ENCODE measurements at places on chromosomes 4 and X.
A peak's percentile ranks its signal among the peaks of the same experiment; 100 is the strongest.

GRCh38 chr4:65580551-65580950 lies 89.7 kb downstream of the EPHA5 start:
- DNase-seq = no peak

DNA sequence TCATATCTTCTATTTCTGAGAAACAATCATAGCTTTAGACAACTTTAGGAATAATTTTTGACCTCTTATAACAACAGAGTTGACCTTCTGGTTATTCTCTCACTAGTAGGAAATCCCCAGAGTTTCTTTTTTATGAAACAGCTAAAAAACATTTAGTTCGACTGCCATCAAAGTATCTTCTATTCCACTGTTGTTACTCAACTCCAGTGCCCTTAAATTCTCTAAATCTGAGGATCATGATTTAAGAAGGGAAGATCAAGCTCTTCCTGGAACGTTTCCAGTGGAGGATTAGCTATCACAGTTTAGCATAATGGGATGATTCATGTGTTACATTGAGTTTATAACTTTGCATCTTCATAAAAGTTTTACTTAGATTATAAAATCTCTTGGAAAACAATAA lies 134.9 kb upstream of the VEGFC start:
- DNase-seq = no peak

- DNase-seq = no peak
Measured at GRCh38 chr4:1043651-1044468, 32.4 kb downstream of the FGFRL1 start.

DNA sequence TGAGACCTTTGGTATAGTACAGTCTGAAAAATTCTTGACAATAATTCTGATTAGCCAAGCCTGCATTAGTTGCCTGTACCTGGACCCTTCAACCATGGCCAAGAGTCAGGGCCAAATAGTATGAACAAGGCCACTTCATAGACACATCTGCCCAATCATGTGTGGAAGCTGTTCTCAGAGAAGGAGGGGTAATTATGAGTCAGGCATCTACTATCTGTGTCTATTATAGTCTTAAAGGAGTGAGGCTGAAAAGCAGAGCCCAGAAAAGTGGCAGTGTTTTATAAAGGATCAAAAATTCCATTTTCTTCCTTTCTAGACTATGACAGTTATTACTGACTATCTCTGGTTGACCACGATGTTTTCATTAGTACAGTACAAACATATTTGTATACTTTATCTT lies 5.0 kb upstream of the ADGRL3 start:
- no peak for DNase-seq

GRCh38 chrX:134676436-134676835 lies 18.2 kb upstream of the PLAC1 start:
- no peak for DNase-seq

DNA sequence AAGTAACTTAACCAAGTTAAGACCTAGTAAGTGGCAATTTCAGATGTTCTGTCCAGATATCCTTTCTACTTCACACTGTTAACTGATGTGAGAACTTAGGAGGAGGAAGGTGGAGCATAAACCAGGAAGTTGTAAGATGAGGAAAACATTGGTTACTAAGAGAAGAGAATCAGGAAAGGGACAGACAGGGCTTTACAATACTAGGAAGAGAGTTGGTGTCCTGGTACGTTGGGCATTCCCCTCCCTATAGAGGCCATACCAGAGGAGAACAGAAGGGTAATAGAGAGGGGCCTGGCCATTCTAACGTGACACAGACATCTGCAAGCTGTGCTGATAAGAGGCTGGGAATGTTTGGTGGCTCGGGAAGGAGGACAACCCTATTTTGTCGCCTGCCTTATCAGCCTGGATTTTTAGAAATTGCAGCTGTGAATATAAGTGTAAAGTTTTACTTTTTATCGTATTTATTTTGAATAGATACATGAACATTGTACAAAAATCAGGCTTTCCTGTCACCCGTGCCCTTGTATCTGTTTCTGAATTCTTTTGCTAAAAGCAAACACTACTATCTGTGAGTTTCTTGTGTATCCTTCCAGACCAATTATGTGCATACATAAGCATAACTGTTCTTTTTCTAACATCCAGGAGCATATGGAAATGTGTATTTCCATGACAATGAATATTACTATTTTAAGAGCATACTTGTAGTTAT lies 53.5 kb upstream of the HPRT1 start:
- DNase-seq = no peak

DNA sequence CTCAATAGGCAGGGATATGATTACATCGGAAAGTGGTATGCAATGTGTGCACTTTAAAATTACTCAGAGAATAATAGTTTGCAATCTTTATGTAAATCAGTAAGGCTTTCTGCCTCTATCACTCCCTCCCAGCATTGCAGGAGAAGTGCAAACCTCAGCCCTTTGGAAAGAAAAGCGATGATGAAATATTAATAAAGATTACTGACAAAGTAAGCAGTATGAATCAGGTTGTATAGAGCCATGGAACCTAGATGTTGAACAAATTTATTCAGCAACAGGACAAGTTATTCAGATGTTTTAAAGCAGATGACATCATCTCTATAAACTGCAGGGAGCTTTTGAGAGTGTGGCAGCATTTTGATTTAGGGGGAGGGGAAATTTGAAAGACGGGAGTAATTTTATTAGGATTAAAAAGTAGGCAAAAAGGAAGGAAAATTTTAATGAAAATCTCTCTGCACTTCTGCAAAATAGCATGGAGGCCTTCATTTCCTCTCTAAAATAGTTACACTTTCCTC lies 631.7 kb upstream of the GRIA3 start:
- no peak for DNase-seq

GRCh38 chrX:96147681-96148080 lies 537.0 kb upstream of the DIAPH2 start:
- no peak for DNase-seq

DNA sequence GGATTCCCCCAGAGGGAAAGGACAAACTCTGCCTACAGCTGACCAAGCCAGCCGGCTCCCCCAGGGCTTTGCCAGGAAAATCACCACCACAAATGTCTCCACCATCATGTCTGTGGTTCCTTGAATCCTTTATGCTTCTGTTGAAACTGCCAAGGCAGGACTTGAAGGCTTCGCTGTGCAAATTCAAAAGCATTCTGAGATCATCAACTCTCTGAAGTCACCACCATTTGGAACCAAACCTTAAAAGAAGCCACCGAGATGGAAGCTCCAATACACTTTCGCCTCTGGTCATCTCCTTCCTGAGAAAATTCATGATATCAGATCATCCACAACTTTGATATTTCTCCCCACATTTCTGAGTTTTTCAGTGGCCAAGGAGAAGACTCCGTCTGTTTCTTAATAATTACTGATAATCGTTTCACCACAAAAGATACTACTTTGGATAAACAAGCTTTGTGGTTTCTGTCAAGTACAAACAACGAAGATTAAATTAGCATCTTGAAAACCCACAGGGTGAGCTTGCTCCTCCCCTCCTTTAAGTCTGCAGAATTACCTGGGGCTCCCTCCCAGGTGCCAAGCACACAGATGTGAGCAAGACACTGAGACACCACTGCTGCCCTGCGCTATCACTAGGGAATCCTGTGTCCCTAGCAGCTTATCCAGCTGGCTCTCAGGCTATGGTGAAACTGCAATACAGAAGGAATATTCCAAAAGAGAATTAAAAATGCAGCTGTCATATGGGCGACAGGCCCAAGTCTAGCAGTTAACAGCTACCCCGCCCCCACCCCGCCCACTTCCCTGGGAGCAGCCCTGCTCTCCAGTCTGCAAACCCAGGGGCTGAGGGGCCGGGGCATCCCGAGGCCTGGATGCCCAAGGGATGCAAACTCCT lies 125.0 kb upstream of the TBL1X start:
- DNase-seq = no peak

DNA sequence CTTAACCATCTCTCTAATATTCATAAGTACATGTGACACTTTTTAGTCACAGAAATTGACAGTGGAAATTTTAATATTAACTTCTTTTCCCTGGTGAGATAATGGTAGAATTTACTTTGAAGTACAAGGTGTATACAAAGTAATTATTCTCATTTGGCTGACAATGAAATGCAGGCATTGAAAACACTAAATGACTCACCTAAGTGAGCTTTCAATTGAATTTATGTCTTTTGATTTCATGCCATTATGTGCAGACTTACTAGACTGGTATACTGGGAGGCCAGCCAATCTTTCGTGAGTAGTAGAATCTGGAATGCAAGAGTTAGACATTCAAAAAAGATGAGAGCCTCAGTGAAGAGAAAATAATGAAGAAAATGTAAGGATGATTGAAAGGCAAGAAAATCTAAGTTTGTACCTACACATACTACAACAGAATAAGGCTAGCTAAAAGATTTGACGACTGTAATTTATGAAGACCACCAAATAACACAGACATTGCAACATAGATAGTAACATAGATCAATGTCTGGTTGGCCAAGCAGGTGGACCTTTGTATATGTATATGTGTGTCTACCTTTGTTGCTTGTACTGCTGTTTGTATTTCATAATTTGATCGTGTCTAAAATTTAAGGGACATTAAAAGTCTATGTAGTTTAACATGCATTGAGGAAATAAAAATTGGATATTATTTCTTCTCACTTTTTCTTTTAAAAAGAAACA lies 459.7 kb downstream of the IL15 start:
- peak; percentile 66 for DNase-seq

DNA sequence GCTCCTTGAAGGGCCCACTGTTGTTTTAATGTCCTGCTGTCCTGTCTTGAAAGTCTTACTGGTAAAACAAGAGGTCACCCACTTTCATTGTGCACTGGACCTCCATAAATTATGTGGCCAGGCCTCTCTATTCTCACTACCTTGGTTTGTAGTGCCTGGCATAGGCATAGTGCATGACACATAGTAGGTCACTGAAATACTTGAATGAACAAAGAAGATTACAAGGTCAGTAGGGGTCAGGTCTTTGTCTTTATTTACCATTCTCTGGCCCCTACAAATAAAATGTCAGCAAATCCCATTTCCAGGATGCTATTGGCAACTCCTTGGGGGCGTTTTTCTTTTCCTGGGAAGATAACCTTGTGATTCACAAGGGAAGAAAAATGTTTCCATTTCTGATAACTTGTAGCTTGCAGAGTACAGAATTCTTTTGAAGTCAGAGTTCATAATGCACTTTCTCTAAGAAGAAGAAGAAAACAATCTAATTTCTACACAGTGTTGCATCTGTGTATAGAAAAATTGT lies 1.4 kb downstream of the PGM2 start:
- no peak for DNase-seq

DNA sequence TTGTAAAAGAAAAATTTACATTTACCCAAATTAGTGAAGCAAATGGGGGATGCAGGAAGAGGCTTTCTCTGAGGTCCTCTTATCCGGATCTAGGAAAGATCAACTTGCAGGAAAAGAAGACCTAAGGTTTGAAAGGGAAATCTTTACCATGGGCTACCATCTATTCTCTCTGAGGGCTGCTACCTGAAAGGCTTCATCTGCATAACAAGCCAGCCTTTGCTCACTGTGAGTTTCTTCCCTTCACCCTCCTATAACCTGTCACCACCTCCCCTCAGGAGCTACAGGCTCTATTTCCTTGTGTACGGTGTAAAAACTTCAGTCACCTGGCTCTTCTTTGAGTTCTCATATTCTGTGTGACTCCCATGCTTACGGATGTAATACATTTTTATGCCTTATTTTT lies 118.6 kb upstream of the BEND4 start:
- no peak for DNase-seq

GRCh38 chr4:79211490-79211889 lies 114.4 kb downstream of the NAA11 start:
- no peak for DNase-seq

DNA sequence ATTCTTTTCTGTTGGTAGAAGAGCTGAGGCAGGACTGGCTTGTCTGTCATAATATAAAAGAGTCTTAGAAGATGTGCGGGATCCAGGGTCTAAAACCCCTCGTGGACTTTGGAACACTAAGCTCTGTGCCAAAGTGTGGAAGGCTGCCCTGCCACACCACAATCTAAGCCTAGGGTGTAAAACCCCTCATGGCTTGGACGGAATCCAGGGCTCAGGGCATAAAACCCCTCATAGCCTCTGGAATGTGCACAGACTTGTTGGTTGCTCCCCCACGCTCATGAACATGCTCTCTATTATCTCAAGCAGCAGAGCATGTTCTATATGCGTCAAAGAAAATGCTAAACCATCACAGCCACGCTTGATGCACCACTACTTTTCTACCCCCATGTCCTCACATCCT lies 483.6 kb downstream of the GABRG1 start:
- peak; percentile 1 for DNase-seq

- DNase-seq = no peak
Measured at GRCh38 chr4:114642173-114642780, 43.7 kb downstream of the UGT8 start.

DNA sequence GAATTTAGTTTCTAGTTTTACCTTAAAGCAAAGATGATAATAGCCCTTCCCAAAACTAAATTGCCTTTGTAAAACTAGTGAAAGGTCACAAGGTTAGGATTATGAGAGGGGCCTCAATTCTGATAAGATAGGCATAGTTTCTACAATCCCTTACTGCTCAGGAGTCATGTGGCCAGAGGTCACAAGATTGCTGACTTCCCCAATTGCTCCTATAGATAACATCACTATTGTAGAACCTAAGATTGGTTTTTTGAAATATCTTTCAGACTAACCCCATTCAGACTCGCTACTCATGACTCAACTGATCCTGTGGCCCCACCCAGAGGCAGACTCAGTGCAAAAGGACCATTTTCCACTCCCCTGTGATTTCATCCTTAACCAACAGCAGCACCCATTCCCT lies 70.3 kb downstream of the SCD5 start:
- DNase-seq = no peak

DNA sequence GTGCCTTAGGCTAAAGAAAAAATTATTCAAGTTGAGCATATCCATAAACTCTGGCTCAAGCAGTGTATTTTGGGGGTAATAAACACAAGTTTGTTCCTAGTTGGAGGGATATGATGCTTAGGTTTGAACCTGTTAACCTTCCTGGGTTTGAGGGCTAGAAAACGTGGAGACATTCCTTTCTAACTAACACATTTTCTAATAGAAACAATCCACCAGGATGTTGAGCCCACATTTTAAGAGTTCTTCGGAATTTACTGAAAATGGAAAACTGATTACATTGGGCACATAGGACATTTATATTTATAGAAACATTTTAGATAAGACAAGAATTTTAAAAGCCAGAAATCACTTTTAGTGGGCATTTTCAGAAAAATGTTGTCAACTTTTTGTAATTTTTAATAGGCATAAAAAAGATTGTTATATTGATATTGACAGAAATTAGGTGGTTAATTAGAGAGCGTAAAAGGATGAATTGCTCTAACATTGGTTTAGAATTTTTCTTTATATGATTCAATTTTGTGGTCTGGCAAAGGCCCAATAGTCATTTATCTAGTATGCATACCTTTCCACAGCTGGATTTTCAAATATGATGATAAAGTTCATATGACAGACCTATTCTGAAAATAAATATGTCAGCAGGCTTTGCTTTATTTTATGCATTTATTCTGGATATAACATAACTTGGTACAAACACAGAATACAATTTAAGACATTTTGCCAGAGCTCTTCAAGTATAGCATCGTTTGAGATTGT lies 49.2 kb downstream of the CEP44 start:
- no peak for DNase-seq

- DNase-seq = no peak
Measured at GRCh38 chr4:106987311-106987710, 48.8 kb downstream of the DKK2 start.

GRCh38 chr4:48032721-48033120 lies 16.1 kb downstream of the NIPAL1 start:
- no peak for DNase-seq

Measured in NCI-H1105 (cell line).